ENCODE measurements at places on chromosomes 3 and 15.

GRCh38 chr3:126746395-126747177 lies 42.5 kb downstream of the CHCHD6 start:
- DNase-seq = no peak

DNA sequence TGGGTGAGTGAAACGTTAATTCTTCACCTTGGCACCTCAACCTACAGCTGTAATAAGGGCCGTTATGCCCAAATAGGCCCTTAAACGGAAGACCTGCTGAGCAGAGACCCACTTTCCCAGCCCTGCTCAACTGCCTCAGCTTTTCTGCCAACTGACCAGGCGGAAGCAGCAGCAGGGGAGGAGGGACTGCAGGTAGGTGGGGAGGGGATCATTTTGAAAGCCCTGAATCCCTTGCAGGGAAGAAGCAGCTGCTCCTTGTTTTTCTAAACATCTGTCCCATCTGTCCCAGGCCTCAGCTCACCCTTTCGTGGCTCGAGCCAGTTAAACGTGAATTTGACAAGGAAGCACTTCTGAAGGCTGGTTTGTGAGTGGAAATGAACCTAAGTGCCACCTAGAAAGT lies 978 bp upstream of the CMC1 start:
- peak; percentile 48 for DNase-seq

DNA sequence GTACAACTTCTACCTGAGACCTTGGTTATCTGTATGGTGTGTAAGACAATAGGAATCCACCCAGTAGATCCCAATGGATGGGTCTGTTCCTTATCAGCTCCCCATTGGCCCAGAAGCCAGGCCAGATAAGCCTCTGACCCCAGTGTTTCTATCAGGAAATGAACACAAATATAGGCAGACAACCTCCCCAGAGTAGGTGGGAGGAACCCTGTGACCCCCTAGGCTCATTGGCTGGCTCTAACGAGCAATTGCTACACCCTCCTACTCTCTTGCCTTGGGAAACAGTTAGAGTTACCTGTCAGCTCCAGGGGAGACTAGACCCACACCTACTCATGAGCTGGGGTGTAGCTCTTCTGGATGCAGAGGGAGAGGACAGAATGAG lies 299.9 kb downstream of the UACA start:
- DNase-seq = no peak

DNA sequence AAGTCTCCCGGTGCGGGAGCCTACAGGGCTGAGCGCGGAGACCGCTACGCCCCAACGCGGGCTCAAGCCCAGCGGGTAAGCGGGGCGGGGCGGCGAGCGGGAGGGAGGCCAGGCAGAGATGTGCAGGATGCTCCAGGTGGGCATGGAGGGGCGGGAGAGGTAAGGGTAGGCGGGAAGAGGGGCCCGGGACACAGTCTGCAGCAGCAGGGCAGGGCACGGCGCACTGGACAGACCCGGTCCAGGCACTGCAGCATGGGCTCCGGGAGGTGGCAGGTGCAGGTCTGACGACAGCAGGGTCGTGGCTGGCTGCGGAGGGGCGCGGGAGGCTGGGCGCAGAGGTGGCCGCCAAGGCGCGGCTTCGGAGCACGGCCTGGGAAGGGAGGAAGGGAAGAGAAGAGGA lies 102.8 kb downstream of the GABRB3 start:
- no peak for DNase-seq

- no peak for DNase-seq
Measured at GRCh38 chr3:193911784-193912340, 224.1 kb upstream of the HES1 start.

GRCh38 chr3:36312351-36312750 lies 68.0 kb upstream of the STAC start:
- DNase-seq = peak; percentile 2

DNA sequence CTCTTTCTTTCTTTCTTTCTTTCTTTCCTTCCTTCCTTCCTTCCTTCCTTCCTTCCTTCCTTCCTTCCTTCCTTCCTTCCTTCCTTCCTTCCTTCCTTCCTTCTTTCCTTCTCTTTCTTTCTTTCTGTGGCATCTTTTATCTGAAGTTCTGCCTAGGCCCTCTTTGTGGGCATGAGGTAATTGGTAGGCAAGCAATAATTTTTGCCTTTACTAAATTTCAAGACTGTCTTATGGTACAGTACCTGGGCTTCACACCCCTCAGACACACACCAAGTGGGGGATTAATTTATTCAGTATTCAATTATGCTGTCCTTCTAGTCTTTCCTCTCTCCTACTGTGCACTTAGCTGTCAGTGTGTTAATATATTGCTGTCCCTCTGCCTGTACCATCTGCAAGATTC lies 155.5 kb downstream of the OXSM start:
- no peak for DNase-seq

DNA sequence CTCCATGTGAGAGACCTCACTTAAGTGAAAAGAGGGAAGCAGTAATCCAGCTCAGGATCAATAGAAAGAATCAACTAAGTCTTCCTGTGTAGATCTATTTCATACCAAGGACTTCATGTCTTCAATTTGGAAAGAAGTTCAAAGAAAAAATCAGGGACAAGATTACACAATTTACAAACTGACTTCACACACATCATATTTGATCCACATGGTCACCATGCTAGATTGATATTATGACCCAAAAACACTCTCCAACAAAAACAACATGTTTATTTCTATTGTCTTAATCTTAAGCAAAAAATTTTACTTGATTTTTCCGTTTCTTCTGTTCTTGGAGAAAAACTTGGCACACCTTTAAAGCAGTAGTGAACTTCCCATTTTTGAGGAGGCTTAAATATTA lies 76.3 kb downstream of the THBS1 start:
- DNase-seq = no peak

- no peak for DNase-seq
Measured at GRCh38 chr3:136332302-136332701, 82.2 kb downstream of the PCCB start.

- no peak for DNase-seq
Measured at GRCh38 chr15:45116482-45117307, 2.6 kb downstream of the DUOXA2 start.

- no peak for DNase-seq
Measured at GRCh38 chr3:53044711-53045517, 959 bp downstream of the SFMBT1 start.

GRCh38 chr3:194134757-194135515 lies 1.0 kb upstream of the HES1 start:
- no peak for DNase-seq

- DNase-seq = peak; percentile 15
Measured at GRCh38 chr3:87503900-87504498, 227.6 kb upstream of the POU1F1 start.

GRCh38 chr15:57205027-57205855 lies 171.1 kb upstream of the CGNL1 start:
- no peak for DNase-seq

DNA sequence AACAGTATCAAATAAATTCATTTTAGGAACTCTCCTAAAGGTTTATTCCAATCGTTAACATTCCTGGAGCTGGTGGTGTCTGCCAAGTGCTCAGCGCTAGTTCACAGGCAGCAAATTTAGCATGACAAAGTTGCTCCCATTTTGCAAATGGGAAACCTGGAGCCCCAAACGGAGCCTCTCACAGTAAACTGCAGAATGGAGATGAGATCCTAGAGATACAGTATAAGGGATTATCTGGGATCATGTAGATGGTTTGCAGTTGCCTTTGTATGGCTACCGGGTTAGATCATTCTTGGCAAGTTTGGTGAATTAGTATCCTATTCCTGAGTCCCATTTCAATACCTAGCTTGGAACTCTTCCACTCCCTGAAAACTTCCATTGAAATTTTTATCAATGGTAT lies 173.7 kb downstream of the CDIN1 start:
- peak; percentile 40 for DNase-seq

- DNase-seq = no peak
Measured at GRCh38 chr15:58203537-58203936, 65.4 kb downstream of the AQP9 start.

DNA sequence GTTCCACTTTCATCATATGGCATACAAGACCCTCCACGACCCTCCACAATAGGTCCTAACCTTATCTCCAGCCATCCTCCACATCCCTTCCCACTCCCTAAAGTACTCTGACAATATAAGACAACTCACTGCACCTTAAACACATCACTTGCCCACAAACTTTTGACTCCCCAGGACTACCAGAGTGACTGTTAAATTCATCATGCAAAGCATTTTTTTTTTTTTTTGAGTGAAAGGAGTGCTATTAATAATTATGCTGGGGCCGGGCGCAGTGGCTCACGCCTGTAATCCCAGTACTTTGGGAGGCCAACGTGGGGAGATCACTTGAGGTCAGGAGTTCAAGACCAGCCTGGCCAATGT lies 55.8 kb downstream of the OSBPL10 start:
- DNase-seq = no peak

- DNase-seq = no peak
Measured at GRCh38 chr3:114496021-114496434, 202.2 kb downstream of the TIGIT start.

DNA sequence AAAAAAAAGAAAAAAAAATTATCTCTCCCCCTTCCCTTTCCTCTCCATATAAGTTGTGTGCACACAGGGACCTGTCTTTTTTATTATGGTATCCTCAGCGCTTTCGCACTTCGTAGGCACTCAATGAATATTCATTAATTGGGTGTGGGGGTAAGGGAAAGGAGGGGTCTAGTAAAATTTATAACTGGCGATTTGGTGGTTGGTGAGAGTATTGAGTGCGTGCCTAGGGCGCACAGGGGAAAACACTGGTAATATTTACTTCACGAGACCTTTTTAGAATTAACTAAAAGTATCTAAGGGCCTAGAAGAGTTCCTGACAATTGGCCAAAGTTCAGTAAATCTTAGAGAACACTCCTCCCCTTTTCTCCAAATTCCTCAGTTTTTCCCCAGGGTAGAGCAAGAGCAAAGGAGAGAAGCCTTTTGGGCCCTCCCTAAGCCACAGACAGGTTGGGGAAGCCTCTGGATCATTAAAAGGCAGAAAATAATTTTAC lies 25.7 kb downstream of the TYRO3 start:
- DNase-seq = no peak

- DNase-seq = no peak
Measured at GRCh38 chr3:44065311-44066094, 176.2 kb upstream of the TOPAZ1 start.

DNA sequence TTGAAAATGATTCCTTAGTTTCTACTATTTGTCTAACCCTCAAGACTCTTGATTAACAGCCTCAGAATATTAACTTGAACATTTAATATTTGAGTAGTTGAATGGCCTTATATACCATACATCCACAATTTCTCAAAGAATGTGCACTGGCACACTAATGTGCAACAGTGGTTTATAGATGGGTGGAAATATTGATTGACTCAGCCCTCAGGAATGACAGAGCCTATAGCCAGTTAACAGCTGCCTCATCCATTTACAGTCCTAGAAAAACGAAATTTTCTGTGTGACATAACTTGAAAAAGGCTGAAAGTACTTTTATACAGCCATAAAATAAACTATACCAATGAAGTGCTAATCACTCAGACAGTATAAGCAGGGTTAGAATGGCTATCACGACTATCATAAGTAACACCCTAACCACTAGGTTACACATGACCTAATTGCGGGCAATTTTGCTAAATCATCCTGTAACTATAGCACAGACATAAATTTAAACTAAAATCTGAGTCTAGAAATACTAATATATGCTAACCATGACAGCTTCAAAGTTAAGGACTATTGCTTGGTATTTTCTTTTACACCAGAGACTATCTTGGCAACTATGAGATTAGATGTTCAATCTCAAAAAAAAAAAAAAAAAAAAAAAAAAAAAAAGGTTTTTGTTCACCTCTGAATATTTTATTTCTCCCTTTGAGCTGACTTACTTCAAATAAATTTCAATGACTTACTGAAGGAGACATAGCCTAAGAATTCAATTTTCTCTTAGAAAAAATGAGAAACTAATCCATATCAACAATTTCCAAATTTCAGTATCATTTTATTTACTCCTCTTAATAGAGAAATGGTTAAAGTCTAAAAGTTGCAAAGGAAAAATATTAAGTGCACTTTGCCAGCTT lies 9.3 kb downstream of the SECISBP2L start:
- no peak for DNase-seq

- DNase-seq = no peak
Measured at GRCh38 chr15:70504299-70504951, 258.9 kb downstream of the UACA start.

- DNase-seq = no peak
Measured at GRCh38 chr15:82043130-82043673, 2.6 kb downstream of the MEX3B start.

- DNase-seq = no peak
Measured at GRCh38 chr3:10232137-10232536, 16.1 kb upstream of the TATDN2 start.

DNA sequence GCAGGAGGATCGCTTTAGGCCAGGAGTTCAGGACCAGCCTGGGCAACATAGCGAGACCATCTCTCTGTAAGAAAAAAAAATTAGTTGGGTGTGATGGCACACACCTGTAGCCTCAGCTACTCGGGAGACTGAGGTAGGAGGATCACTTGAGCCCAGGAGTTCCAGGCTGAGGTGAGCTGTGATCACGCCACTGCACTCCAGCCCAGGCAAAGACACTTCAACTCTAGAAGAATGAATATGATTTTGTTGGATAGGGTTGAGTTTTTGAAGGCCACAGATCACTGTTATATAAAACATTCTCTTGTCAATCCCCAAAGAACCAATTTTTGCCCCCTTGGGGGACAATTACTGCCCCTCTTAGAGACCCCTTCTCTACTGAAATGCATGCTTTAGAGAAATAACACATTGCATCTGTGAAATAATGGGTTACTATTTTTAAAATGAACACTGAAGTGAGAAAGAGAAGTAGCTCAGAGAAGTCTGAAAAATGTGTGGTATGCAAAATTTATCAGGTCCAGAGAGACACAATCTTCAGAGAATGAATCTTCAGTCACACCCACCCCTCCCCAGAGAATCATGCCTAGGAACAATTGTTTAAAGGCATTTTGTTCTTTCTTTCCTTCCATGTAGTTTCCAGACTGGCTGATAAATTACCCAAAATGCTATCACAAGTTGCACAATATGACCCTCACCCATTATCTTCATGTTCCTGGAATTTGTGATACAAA lies 42.7 kb downstream of the METTL6 start:
- DNase-seq = no peak

DNA sequence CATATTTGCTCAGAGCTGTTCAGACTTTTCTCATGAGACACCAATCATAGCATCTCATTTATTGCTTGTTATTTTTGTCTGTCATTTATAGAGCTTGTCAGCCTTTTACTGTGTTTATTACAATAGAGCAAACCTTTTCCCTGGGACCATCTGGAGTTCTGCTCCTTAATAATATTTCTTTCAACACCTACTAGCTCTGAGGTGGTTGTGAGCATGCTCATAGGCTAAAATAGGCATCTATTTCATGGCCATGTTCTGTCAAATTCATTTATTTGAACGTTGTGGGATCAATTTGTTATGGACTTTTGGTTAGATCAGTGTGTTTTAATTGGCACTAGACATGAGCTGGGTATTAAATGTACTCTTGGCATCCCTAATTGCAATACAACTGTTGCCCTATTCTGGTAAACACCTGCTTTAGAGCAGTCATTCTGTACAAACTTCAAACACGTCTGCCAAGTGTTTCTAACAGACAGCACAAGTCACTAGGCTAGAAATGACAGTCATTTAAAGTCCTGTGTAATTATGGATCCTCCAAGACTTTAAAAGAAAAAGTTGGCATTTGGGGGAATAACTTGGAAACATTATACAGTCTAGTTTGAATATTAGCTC lies 766.3 kb downstream of the ZNF385D start:
- DNase-seq = no peak

- no peak for DNase-seq
Measured at GRCh38 chr3:99626417-99626788, 12.0 kb upstream of the COL8A1 start.

GRCh38 chr3:133994166-133994890 lies 35.4 kb downstream of the SLCO2A1 start:
- no peak for DNase-seq

Data from iPS DF 19.7 (cell line).